ENCODE measurements at places on chromosomes 7 and 10.

GRCh38 chr7:99558306-99559174 lies at the start of gene ZNF655:
Gene ZNF655 (plus strand): TSS chr7:99558642. CDS start chr7:99560560, 1,918 bp downstream.
- DNase-seq = peak; percentile 59

GRCh38 chr7:50761713-50762112 lies 21.0 kb downstream of the GRB10 start:
- DNase-seq = no peak

- DNase-seq = no peak
Observed at GRCh38 chr10:124875596-124875995, 66.3 kb upstream of the ZRANB1 start.

- no peak for DNase-seq
Observed at GRCh38 chr10:4059471-4060138, 274.6 kb upstream of the KLF6 start.

DNA sequence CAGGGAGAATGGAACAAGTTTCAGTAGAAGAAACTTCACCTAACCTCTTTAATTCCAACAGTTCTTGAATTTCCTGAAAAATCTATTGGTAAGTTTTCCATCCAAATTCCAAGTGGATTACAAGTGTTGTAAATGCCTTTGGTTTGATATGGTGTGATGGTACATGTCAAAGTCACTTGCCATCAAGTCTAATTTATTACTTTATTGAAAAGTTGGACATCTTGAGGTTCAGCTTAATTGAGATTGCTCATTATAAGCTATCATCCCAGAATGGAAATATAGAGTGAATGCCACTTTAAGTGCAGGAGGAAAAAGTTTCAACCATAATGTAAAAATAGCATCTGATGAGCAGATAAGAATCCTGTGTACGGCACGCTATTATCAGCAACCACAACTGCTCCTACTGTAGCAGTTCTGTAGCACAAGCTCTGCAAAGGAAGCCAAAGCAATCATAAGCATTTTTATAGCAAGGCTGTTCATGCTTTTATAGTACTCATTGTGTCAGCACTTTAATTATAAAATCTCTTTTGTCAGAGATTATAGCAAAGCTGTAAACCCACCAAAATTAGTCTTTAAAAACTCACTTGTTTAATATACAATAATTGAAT lies 991.8 kb upstream of the PHF14 start:
- DNase-seq = no peak
